Stimulated activated CD4-positive, alpha-beta T cell treated with anti-CD3 and anti-CD28 coated beads, Interleukin-1b, Interleukin-23, amount 100 ng/mL, for 1 hour (primary cell): ENCODE measurements at places on chromosomes 4 and X.

- DNase-seq, result no peak
These were observed 919.2 kb downstream of the STIM2 start for GRCh38 chr4:27779827-27780226.

DNA sequence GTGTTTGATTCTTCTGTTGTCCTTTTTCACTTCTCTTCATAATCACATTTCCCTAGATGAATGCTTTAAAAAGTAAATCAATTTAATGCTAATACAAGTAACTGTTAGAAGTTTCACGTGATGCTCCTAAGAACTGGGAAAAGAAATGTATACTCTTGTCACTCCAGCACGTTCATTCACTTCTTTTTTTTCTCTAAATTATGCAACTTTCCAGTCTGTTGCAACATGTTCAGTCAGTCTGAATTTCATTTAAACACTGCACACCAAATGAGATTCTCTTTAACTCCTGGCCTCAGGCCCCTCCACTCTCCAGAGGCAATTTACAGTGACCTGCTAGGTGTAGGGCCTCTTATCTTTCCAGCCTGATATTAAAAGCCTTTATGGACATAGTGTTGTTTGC lies 321.9 kb downstream of the HS3ST1 start:
- DNase-seq, result no peak

GRCh38 chr4:149293046-149293649 lies 522.5 kb downstream of the IQCM start:
- DNase-seq, result no peak

DNA sequence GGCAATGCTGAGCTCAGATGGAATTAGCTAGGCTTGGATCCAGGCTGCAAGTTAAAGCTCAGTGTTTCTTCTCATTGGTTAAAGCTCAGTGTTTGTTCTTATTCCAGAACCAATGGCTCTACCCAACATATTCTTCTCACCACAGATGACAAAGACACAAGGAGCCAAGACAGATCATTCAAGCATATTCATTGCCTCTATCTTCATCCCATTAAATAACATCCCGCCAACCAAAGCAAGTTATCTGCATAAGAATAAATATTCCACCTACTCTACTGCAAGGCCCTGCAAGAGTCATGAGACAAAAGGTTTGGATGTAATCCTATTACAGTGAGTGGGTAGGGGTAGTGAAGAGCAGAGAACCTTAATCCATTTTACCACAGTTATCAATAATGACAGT lies 766.5 kb downstream of the C4orf33 start:
- no peak for DNase-seq

GRCh38 chrX:125203737-125204578 lies 115.7 kb upstream of the TEX13C start:
- DNase-seq, result no peak

- DNase-seq, result no peak
These were observed 56.7 kb downstream of the FAM114A1 start for GRCh38 chr4:38924353-38924752.

GRCh38 chrX:74405973-74406489 lies 15.3 kb upstream of the SLC16A2 start:
- DNase-seq, result no peak

DNA sequence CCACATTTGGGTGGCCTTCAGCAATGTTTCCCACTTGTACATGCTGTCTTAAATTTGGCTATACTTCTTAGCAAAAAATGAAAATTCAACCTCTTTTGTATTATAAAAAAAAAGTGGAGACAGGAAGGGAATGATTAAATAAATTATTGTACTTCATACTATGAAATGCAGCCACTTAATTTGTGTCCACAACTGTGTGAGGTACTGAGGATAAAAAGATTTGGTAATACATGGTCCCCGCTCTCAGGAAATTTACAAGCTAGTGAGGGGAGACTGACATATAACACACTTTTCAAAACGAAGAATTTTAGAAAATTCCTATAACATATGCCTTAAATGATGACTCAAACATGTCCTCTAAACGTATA lies 105.0 kb downstream of the HNRNPD start:
- no peak for DNase-seq

DNA sequence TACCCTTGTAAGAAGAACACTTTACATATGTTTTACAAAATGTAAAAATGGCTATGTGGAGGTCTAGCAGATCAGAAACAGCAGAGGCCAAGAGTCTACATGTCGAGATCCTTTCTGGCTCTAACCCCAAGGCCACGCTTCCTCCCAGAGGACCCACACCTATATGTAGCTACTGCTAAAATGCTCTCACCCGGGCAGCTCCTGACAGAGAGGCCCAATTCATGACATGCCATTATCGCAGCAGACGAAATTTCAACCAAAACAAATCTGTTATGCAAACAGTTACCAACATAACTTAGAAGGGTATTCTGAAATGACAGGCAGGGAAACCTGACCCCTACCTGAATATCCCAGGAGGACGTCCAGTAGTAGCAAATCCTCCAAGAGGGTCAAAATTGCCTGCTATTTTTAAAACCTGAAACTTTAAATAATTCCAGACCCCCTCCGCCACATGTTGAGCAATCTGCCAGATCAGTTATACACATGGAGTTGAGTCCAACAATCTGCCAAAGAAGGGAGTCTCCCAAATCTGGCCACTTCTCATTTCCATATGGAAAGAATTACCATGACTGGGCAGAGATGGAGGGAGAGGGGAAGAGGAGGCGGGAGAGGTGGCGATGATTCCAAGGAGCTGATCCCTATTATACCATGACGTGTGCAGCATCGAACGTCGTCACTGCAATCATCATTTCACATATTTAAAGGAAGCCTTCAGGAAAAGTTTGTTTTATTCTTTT lies 192.9 kb upstream of the TBL1X start:
- DNase-seq, result no peak

GRCh38 chrX:13473442-13474163 lies 95.8 kb upstream of the EGFL6 start:
- DNase-seq, result no peak

DNA sequence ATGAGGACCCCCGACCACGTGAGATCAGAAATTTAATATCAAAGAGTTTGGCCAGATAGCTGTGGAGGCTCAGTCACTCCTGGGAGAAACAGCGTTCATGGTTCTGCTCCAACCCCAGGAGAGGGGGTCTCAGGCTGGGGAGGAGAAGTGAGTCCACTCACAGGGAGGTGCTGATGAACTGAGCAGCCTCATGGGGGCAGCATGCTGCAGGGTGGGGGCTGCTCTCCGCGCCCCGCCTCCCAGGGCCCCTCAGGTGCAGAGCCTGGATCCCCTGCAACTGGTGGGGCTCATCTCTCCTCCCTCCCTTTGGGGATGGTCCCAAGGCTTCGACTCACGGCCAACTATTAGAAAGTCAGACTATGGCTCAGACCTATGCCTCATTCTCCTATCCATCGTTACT lies 26.6 kb upstream of the C4orf50 start:
- DNase-seq, result no peak

DNA sequence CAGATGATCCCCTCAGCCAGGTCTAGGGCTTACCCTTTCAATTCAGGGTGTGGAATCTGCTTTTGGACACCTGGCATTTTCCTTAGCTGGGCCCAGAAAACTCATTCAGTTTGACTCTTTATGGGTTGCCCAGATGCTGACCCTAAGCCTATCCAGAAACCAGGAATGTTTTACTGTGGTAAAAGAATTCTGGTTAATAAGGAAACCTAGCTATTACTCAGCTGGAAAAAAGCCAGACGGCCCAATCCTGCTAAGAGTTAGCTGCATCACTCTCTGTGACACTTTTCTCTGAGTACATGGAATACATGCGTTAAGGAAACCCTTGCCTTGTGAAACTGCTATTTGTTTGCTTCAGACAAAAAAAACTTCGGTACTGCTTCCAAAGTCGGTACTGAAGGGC lies 28.0 kb downstream of the ING2 start:
- DNase-seq, result no peak

DNA sequence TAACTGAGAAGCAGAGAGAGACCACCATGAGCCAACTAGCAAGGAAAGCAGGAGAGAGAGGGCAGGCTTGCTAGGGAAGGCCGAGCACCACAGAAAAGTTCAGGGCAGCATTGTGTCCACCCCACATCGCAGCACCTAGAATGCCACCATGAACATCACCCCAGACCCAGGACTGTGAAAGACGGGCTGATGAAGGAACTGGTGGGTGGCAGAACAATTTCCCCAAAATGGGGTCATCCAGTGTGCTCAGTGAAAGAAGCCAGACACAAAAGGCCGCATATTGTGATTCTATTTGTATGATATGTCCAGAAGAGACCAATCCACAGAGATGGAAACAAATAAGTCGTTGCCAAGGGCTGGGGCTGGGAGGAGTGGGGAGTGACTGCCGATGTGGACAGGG lies 16.8 kb downstream of the PNMA6E start:
- DNase-seq, result no peak

- DNase-seq, result no peak
These were observed 207.8 kb upstream of the SLC7A11 start for GRCh38 chr4:138449938-138450337.

GRCh38 chrX:57172544-57172943 lies 35.3 kb upstream of the SPIN2A start:
- DNase-seq, result no peak

DNA sequence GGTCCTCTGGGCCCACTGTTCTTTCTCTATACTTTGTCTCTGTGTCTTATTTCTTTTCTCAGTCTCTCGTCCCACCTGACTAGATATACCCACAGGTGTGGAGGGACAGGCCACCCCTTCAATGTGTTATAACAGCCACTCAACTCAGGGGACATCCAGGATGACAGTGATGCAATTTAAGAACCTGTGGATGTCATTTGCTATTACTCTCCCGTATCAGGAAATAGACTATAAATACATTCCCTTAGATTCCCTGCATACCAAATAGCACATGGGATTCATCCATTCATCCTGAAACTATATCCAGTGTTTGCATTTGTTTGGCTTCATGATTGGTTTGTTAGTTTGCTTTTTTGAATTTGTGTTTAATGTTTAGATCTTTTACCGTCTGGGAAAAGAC lies 16.6 kb upstream of the QRFPR start:
- DNase-seq, result no peak

DNA sequence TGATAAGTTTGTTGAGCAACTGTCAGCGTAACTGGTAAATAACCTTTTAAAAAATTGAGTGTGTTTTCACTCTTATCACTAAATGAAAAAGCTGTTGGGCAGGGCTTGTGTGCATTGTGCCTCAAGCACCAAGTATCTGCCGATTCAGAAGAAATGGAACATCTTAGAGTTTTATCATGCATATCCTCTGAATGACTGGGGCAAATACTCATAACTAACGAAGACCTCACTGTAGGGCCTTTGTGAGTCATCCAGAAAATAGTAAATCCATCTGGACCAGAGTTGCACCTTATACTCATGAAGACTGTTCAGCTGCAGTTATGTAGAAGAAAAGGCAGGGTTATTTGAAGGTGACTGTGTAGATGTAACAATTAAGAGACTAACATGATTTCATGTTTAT lies 222.1 kb downstream of the CAMK2D start:
- DNase-seq, result no peak

- no peak for DNase-seq
These were observed 224.9 kb upstream of the PCDH7 start for GRCh38 chr4:30495251-30495650.

- DNase-seq, result no peak
These were observed 113.7 kb upstream of the NEXMIF start for GRCh38 chrX:75038925-75039324.

DNA sequence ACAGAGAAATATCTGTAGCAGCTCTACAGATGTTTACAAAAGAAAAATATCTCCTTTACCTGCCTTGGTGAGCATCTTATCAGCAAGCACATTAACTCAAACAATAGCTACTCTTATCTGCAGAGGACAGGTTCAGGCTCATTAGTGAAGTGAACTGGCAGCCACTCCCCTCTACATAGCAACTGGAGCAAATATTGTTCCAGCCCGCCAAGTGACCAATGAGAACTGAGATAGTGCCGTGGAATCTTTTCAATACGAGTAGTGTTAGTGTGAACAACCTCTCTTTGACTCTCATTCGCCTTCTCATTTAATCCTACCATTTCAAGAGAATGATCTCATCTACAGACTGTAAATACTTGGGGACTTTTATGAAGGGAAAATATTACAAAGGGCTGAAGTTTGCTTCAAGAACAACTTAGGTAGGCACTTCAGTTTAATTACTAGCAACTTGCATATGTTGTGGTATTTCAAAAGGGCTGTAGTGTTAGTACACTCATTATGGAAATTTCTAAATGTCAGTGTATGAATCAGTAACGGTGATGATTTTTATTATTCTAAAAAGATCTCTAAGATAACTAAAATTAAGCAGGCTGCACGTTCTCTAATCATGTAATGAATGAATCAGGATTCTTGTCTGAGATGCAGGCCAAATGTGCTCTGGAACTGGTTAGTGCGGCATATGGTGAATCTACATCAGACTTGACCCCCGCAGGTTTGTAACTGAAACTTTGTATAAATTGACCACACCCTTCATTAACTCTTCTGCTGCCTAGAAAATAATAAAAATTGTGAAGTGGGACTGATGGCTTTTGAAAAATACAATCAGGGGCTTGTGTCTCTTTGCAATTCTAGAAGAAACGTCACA lies 72.4 kb downstream of the PALLD start:
- no peak for DNase-seq

DNA sequence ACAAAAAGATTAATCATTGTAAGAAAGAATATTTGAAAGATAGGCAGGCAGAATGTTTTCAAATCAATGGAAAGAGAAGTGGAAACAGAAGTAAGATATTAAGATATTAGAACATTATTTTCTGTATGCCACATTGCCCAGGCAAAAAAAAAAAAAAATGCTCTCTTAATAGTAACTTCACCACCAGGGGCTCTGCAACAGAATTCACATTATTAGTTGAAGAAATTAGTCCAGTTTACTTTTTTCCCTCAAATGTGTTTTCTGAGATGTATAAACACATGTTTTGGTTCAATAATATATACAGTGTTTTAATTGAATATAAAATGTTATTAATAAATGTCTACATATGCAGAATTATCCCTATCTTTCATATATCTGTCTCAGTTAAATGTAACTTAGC lies 78.0 kb upstream of the ADAD1 start:
- DNase-seq, result no peak

DNA sequence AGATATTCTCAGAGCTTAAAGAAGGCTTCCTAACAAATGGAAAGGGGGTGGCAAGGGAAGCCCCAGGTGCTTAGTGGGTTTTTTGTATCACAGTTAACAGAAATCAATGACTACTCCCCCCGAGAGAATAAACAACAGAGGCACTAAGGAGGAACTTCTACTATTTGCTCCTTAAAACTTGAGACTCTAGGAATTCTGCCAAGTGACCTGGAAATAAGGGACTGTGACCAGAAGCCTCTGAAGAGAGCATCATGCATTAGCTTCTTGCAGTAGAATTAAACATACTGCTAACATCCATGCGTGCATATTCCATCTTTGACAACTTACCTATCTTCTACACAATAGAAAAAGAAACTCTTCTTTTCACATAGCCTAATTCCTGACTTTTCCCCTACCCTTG lies 86.8 kb downstream of the CAMK2D start:
- no peak for DNase-seq

DNA sequence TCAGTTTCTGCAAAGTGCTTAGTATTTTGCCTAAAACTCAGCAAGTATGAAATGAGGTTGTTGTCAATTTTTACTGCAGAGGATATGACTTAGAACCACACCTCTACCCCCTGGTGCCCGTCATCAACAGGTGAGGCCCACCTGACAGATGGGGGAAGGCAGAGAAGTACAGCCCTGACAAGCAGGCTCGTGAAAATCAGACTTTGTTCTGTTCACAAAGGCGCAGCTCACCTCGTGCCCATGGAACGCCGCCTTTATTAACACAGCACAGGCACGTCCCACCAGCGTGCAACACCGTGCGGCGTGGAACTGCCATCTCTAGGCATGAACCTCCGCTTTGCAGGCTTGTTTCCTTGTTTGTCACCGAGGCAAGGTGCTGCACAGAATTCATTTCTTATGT lies 13.3 kb downstream of the CYP4V2 start:
- no peak for DNase-seq
